Stimulated activated CD8-positive, alpha-beta memory T cell treated with anti-CD3 and anti-CD28 coated beads, Interleukin-4, amount 100 ng/mL, for 1 hour (primary cell): ENCODE measurements at places on chromosomes 13 and 19.

GRCh38 chr13:81986308-81986707, 1645.4 kb upstream of the SPRY2 start:
- no peak for DNase-seq

GRCh38 chr13:32984857-32985626, 31.2 kb upstream of the KL start:
- no peak for DNase-seq

DNA sequence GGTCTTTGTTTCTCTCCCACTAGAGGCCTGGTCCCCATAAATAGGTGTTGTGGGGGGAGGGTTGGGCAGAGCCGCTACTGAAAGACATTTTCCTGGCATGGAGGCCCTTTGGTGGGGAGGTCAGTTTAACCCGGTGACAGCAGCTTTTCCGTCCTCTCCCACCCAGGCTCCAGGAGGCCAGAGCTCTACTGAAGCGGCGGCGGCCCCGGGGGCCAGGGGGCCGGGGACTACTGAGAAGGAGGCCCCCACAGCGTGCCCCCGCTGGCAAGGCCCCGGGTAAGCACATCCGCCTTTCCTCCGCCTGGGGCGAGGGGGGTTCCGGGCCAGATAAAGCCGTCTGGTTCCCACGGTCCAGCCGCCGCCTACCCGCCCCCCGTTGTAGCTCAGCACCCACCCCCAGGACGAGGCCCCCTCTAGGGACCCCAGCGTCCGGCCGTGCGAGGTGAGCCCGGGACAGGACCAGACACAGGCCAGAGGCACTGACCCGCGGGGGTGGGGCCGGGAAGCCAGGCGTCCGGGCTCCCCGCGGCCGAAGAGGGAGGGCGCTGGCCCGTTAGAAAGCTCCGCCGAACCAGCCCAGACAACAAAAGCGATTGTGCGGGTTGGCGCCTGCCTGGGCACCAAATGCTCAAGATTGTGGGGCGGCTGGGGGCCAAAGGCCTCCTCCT, 1.1 kb upstream of the LTBP4 start:
- no peak for DNase-seq

DNA sequence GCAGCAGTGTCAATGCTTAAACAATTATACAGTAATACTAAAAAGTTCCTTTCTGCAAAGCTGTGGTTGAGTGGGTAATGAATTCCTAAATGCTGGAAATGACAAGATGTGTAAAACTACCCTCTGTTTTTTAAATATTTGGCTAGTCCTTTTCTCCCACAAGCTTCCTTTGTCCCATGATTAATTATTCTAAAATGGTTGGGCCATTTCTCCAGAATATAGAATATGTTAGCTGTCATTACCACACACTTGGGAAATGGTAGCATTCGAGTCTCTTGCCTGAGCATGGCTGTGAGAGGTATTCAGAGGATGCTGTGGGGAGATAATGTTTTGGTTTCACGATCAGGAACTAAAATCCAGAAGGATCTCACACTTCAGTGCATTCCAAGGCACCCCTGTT, 1185.8 kb downstream of the UQCRFS1 start:
- DNase-seq = no peak

DNA sequence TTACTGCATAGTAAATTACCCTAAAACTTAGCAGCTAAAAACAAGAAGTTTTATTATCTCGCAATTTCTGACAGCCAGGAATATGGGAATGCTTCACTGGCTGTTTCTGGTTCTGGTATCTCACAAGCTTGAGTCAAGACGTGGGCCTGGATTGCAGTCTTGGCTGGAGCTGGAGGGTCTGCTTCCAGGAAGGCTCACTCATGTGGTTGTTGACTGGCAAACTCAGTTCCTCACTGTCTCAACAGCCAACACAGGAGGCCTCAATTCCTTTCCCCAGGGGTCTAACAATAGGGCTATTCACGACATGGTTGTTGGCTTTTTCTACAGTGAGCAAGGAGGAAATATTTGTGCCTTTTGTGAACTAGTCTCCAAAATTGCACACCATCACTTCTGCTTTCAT, 146.3 kb downstream of the GPC5 start:
- no peak for DNase-seq

DNA sequence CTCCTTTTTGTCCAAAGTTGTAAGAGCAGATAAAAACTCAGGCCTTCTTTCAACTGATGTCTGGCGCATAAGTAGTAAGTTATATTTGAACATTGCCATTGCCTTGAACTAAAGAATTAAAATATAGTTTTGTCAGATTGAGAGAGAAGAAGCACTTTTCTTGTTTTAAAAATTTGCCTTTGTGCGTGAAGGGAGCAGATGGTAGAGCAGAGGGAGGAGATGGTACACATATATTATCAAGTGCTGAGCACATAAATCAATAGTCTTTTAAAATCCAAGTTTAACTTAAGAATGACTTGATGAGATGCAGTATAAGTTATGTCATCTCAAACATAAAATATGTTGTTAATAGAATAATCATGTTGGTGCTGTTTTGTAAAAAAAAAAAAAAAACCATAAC, 504.6 kb upstream of the KLHL1 start:
- no peak for DNase-seq

DNA sequence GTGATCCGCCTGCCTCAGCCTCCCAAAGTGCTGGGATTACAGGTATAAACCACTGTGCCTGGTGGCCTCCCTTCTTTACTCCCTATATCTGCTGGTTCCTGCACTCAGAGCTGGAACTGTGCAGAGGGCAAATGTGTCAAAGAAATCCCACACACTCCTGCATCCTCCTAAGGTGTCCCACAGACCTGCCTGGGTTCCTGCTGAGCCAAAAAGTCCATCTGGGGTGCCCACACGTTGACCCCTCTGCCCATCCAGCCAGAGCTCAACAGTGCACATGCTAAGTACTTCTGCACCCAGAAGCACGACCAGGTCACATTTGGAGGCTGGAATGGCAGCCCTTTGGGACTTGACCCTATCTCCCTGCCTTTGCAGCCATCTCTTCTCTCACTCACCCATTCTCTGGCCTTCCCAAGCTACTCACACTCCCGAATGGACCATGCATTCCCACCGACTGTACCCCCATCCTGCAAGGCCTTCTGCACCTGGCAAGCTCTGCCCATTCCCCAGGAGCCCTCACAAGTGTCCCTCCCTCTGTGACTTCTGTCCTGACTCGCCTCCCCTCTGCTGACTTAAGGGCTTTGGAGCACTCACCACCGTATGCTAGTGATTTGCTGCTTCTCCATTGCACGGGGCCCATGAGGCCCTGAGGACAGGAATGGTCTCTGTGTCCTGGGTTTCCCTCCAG, 152.1 kb downstream of the KCTD15 start:
- DNase-seq = no peak

DNA sequence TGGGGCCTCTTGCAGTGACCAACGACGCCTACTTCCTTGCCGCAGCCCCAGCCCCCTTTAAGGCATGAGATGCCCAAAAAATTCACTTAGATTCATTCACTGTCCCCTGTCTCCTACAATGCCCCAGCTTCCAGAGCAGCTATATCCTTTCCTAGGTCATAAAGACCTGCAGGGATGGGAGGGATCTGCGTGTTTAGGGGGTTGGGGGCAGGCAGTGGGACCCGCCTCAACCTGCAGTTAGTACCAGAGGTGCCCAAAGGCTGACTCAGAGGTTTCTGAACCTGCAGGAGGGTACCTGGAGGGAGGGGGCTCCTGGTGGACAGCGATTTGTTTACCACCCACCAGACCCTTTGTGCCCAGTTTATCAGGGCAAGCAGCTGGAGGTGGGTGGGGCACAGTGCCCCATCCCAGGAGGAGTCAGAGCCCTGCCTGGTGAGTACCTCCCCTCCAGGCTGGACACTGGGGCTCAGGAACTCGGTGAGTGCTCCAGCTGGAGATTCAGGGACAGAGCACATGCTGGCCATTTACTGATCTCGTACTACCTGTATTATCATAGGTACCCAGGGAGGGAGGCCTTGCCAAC, 10.1 kb downstream of the RPS28 start:
- no peak for DNase-seq

DNA sequence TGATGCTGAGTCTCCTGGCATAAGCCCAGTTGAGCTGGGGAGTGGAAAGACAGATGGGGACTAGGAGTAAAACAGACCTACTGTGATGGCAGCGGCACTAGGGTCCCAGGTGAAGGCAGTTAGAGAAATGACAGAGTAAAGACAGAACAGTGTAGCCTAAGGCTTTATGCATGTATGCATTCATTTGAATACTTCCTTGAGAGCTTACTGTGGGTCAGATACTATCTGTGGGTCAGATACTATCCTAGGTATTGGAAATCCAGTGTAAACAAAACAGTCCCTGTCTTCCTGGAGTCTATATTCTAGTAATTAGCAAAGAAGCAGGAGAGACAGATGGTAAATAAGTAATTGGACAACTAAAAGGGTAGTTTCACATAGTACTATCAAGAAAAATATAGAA, 73.7 kb upstream of the LRCH1 start:
- DNase-seq = no peak

DNA sequence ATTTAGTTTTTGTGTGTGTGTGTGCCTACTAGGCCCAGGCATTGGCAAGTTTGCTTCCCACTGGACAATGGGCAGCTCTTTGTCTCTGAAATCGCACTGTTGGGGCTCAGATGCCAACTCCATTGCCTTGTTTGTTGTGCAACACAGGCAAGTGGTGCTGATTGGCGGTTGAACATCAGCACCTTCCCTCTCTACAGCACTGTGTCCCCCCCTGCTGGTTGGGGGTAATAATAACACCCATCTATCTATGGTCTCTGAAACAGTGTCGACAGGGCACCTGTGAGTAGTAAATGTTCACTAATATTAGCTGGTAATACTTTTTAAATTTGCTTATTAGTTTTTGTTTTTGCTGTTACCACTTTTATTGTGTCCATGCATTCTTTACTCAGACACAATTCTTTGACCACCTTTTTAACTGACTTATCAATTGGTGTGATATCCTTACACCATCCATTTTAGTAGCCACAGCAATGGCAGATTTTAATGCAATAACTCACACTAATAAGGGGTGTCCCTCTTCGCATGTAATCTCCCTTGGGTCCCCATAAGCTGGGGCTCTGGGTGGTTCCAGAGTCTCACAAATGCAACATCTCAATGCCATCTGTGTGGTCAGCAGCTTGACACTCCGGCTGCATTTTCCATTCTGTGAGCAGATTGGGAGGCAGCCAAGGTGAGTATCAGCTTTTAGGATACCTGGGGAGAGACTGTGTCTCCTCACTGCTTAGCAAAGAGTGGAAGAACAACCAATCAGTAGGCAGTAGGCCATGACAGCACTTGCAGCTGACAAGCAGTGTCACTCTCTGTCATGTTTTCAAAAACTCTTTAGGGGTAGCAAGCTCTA, 47.7 kb upstream of the UQCRFS1 start:
- DNase-seq = no peak

- no peak for DNase-seq
Measured at GRCh38 chr19:55223291-55224037, 5.1 kb downstream of the TMEM86B start.

DNA sequence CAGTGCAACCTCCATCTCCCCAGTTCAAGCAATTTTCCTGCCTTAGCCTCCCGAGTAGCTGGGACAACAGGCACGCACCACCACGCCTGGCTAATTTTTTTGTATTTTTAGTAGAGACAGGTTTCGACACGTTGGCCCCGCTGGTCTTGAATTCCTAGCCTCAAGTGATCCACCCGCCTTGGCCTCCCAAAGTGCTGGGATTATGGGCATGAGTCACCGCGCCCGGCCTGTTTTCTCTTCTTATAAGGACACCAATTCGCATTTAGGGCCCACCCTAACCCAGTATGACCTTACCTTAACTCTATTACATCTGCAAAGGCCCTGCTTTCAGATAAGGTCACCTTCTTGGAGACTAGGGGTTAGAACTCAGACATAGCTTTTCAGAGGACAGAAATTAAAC, 35.1 kb downstream of the TMEM161A start:
- no peak for DNase-seq

- DNase-seq = no peak
Measured at GRCh38 chr13:85461621-85462020, 337.6 kb downstream of the SLITRK6 start.

- no peak for DNase-seq
Measured at GRCh38 chr13:111948281-111948680, 118.7 kb upstream of the SOX1 start.

- no peak for DNase-seq
Measured at GRCh38 chr19:46015687-46016425, 7.0 kb downstream of the PGLYRP1 start.

GRCh38 chr19:3272952-3273351, 48.5 kb downstream of the CELF5 start:
- DNase-seq = no peak

GRCh38 chr13:112183532-112184090, 116.7 kb downstream of the SOX1 start:
- DNase-seq = no peak

- no peak for DNase-seq
Measured at GRCh38 chr19:32866061-32866460, 3.5 kb downstream of the SLC7A9 start.

- no peak for DNase-seq
Measured at GRCh38 chr13:34162544-34162933, 344.6 kb downstream of the RFC3 start.

DNA sequence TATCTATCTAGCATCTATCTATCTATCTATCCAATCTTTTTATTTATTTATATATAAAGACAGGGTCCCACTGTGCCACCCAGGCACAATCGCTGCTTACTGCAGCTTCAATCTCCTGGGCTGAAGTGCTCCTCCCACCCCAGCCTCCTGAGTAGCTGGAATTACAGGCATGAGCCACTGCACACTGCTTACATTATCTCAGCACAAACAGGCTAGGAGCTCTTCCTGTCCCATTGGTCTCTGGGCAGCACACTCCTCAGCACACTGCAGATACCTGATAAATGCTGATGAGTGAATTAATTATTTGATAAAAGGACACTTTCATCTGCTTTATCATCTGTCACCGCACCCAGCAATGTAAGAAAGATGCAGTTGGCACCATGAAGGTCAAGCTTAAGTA, 16.1 kb downstream of the ZNF562 start:
- no peak for DNase-seq

- DNase-seq = no peak
Measured at GRCh38 chr19:585551-586110, 4.0 kb upstream of the HCN2 start.

GRCh38 chr19:16419669-16420335, 52.0 kb downstream of the EPS15L1 start:
- no peak for DNase-seq
